ENCODE measurements at places on chromosomes 5 and 9. TPM values are rescaled to one million over a fixed set of nuclear protein-coding genes. Genes with fewer than 3 reads are reported as not detected.

HAUS6 gene
- total RNA-seq: 19.6 TPM

DNA sequence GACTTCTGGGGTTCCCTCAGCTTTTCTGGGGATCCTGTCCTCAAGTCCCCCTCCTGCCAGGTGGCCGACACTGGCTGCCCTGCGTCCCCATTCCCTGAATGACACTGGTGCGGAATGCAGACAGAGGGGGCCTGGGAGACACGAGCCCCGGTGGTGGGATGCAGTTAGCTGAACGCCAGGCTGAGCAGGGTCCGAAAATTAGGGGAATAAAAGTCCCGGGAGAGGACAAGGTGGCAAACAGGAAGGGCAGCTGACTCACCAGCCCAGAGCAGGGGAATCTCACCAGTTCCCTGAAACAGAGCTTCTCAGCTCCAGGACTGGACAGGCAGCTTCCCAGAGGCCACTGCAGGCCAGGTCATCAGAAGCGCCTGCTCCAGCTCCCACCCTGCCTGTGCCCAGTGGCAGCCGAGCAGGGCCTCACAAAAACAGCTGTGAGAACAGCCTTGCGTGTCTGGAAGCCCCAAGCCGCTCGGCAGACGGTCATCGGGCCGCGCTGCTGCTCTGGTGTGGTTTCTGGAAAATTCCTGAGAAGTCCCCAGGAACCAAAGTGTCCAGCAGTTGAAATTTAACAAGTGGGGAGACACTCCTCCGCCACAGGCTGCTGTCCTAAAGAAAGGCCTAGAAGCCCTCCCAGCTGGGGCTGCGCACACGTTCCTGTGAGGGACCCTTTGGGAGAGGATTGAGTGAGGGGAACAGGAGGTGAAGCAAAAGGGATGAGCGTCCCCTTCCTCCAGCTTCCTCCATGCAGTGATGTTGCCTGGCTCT is 47.6 kb upstream of the EXOC3 start:
- DNase-seq: peak; percentile 73

DNA sequence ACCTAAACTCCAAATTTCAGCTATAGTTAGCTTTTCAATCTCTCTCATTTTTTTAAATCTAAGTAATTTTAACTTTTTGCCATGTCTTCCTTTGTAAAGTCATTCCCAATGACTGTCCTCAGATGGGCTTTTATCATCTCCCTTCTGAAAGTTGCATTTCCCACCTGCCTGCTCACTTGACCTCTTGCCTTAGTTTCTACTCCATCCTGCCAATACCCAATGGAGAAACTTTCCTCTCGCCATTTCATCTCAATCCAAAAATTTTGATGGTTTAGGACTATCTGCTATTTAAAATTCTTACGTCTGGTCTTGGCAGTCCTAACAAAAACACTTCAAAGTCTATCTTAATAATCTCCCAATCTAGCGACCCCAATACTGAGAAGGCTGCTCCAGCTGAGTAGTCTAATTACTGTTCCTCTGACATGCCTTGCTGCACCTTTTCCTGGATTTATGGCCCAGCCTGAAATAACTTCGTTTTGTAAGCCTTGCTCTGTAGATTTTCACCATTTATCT is 231.3 kb downstream of the PRR16 start:
- DNase-seq: no peak

DNA sequence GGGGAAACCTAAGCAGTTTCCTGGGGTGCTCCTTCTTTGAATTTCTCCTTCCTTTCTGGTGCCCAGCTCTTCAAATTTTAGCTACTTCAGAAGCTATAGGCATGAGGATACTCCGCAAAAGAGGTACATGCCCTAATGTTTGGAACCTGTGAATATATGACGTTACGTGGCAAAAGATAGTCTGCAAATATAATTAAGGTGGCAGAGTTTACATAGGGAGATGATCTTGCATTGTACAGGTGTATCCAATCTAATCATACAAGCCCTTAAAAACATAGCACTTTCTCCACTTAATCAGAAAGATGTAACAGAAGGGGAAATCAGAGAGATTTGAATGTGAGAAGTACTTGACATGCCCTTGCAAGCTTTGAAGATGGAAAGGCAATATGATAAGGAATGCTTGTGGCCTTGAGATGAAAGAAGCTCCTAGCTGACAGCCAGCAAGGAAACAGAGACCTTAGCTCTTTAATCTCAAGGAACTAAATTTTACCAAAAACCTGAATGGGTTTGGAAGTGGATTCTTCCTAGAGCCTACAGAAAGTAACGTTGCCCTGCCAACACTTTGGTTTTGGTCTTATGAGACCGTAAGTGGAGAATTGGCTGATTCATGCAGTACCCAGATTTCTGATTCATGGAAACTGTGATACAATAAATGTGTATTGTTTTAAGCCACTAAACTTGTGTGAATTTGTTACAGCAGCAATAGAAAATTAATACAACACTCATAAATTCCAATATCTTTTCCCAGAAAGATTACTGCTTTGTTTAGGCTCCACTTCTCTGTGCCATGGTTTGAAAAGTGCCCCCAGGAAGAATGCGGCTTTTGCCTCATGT is 268.4 kb downstream of the FAM170A start:
- no peak for DNase-seq
